Muscle of leg (tissue), 16 donors: ENCODE measurements at places on chromosomes 3 and 15. TPM values are rescaled to one million over a fixed set of nuclear protein-coding genes. Genes with fewer than 3 reads are reported as not detected.

Gene FRMD5
- 0.22 TPM for total RNA-seq

Gene MOBP
- not detected for total RNA-seq

Gene CFAP20DC
- total RNA-seq = 1.5 TPM

Gene XYLB
- total RNA-seq = 3.3 TPM

Gene ADAMTS9
- total RNA-seq = 97.4 TPM

Gene ENTPD3
- total RNA-seq = 0.44 TPM

Gene CDHR4
- not detected for total RNA-seq

Gene POTEB
- not detected for total RNA-seq

GRCh38 chr15:95162069-95162468 lies 930.7 kb downstream of the MCTP2 start:
- no peaks in the 10 kb centered on the region for H3K36me3 ChIP-seq
- H3K4me1 ChIP-seq = no peaks in the 10 kb centered on the region
- no peak overlapping the region for H3K27ac ChIP-seq
- no peak for DNase-seq
- H3K27me3 ChIP-seq = no peaks in the 10 kb centered on the region

DNA sequence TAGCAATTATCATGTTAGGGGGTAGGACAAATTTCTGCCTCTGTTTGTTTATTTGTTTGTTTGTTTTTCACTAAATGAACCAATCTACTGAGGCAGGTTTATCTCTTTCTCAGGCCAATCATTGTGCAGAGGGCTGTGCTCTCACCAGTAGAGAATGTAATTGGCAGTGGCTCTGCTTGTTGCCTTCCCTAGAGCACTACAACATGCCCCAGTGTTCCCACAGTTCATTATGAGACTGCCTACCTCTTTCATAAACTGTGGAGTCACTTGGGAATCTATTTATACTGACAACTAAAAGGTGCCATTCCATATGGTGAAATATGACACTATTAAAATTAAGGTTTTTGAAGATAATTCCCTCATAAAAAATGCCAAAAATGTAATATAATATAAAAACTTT lies 196.3 kb upstream of the ALCAM start:
- no peak overlapping the region for H3K4me3 ChIP-seq
- H3K36me3 ChIP-seq = no peaks in the 10 kb centered on the region
- DNase-seq = no peak
- H3K4me1 ChIP-seq = no peaks in the 10 kb centered on the region

DNA sequence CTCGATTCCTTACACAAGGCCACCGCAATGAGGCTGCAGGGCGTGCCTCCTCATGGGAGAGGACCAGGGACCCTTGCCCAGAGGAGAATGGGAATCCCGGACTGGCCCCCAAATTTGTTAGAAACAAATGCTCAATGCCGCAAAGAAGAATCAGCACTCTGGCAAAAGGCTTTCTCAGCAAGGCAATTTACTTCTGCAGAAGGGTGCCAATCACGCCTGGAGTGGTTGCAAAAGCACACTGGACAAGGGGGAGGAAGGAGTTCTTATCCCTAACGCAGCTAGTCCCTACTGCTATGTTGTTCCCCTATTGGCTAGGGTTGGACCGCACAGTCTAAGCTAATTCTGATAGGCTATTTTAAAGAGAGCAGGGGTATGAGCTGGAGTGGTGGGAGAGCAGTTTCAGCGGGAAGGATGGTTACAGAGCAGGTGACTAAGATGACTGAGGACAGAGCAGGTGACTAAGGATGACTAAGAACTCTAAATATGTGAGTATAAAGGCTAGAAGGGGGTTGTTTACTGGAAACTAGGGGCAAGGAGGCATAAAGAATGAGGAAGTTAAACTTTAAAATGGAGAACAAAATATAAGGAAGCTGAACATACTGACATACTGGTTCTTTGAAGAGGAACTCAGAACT lies 48.5 kb downstream of the KATNBL1 start:
- peaks cover 25% of the 10 kb centered on the region for H3K36me3 ChIP-seq
- H3K27me3 ChIP-seq = no peaks in the 10 kb centered on the region
- H3K4me1 ChIP-seq = no peaks in the 10 kb centered on the region
- H3K4me3 ChIP-seq = no peak overlapping the region

- no peaks in the 10 kb centered on the region for H3K36me3 ChIP-seq
- no peak overlapping the region for H3K4me3 ChIP-seq
- H3K4me1 ChIP-seq = peaks cover 24% of the 10 kb centered on the region
- no peak overlapping the region for H3K27ac ChIP-seq
- no peaks in the 10 kb centered on the region for H3K27me3 ChIP-seq
Observed at GRCh38 chr3:4529876-4530588, 36.9 kb downstream of the ITPR1 start.

DNA sequence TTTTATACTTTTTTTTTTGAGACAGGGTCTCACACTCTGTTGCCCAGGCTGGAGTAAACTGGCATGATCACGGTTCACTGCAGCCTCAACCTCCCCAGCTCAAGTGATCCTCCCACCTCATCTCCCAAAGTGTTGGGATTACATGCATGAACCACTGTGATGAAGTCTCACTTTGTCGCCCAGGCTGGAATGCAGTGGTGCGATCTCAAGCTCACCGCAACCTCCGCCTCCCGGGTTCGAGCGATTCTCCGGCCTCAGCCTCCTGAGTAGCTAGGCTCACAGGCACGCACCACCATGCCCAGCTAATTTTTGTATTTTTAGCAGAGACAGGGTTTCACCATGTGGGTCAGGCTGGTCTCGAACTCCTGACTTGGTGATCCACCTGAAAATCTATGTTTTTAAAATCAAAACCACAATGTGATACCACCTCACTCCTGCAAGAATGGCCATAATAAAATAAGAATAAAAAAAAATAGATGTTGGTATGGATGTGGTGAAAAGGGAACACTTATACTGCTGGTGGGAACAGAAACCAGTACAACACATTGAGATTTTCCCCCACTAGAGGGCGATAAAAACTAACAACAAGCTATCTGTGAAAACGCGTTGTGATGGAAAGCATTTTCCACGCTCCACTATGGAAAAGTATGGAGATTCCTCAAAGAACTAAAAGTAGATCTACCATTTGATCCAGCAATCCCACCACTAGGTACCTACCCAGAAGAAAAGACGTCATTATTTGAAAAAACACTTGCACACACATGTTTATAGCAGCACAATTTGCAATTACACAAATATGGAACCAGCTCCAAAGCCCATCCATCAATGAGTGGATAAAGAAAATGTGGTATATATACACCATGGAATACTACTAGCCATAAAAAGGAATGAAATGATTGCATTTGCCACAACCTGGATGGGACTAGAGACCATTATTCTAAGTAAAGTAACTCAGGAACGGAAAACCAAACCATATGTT lies 26.8 kb upstream of the OCA2 start:
- peak; percentile 77 for DNase-seq
- H3K27ac ChIP-seq = no peak overlapping the region
- H3K27me3 ChIP-seq = no peaks in the 10 kb centered on the region

DNA sequence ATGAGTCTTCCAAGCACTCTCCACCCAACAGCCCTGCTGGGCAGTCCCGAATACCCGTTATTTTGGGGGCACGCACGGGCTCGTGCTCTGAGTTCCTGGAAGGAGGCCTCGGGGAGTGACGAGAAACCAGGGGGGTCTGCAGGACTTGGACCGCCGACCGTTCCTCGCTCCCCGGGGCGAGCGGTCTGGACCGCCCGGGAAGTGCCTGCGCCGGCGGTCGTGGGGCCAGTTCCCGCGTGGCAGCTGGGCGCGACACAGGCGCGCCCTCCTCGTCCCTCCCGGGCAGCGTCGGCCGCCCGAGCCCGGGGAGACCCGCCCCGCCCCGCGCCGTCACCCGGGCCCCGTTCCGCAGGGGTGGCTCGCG lies 387 bp downstream of the GNB4 start:
- H3K4me3 ChIP-seq = peak overlapping the region; percentile 64
- peak overlapping the region; percentile 94 for H3K27ac ChIP-seq
- no peaks in the 10 kb centered on the region for H3K27me3 ChIP-seq
- peaks cover 8% of the 10 kb centered on the region for H3K4me1 ChIP-seq

GRCh38 chr3:40557575-40558161 lies 32.9 kb downstream of the ZNF621 start:
- H3K36me3 ChIP-seq = no peaks in the 10 kb centered on the region
- no peak overlapping the region for H3K27ac ChIP-seq
- H3K4me1 ChIP-seq = no peaks in the 10 kb centered on the region
- no peak for DNase-seq
- H3K4me3 ChIP-seq = no peak overlapping the region
- no peaks in the 10 kb centered on the region for H3K27me3 ChIP-seq

- no peak overlapping the region for H3K27ac ChIP-seq
- no peak for DNase-seq
- no peaks in the 10 kb centered on the region for H3K4me1 ChIP-seq
- H3K36me3 ChIP-seq = no peaks in the 10 kb centered on the region
Observed at GRCh38 chr3:107325446-107325845, 51.8 kb upstream of the CCDC54 start.
